ENCODE measurements at places on chromosomes 2 and 18.

- DNase-seq, result no peak
Measured at GRCh38 chr2:19038071-19039015, 320.1 kb downstream of the OSR1 start.

DNA sequence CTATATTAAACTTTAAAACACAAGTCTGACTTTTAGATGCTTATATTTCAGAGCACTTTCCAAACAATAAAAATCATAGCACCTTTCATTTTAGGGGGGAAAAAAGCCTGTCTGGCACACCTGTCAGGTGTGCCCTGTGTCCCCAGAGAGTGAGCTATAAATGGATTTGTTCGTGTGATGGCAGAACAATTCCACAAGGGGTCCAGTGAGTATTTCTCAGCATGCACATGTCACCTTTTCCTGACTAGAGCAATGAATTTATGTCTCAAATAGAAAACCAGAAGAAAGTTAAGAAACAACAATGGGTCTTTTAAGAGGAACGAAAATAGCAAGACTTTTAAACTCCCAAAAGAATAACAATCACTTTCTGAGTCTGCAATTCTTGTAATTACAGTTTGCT is 55.9 kb downstream of the ACVR1C start:
- no peak for DNase-seq

DNA sequence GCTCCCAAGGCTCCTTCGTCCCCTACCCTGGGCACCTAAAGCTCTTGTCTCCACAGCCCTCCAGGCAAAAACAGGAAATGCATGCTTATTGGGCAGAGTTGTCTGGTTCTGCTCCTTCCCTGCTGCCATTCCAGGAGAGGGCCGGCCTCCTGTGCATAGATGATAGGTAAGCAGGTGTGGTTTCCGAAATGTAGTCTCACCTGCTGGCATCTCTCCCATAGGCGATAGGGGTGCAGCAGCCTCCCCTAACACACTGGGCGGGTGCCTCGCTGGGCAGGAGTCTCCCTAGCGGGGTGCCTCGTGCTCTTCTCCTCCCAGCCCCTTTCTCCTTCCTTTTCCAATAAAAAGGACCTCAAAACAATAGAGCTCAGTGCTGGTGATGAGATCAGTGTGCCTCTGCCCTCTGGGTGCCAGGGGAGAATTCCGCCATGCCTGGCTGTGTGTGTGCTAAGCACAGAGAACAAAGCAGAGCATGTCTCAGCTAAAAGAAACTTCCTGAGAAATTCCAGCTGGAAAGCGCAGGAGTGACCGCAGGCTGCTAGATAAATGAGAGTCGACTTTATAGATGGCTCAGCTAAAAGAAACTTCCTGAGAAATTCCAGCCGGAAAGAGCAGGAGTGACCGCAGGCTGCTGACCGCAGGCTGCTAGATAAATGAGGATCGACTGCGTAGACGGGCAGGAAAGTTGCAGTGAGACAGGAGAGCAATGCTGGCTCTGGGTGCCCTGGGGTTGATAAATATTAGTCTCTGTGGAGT is 11.3 kb upstream of the PXDN start:
- DNase-seq, result no peak

GRCh38 chr2:179181002-179181401 is 83.6 kb downstream of the SESTD1 start:
- DNase-seq, result no peak

DNA sequence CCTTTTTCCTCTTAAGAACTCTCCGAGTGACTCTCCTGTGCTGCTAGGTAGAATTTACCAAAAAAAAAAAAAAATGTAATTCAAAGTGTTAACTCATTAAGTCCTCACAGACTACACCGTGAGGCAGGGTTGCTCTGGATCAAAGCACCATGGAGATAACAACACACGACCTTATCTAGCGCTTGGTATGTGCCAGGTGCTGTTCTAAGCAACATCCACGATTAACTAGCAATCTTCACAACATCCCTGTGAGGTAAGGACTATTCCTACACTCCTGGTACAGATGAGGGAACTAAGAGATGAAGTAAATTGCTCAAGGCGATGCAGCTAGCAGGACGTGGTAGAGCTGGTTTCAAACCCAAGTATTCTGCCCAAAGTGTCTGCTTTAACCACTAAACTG is 1.8 kb downstream of the MOGAT1 start:
- DNase-seq, result no peak

GRCh38 chr2:44936715-44937687 is 4.5 kb upstream of the SIX3 start:
- DNase-seq, result no peak

- no peak for DNase-seq
Measured at GRCh38 chr2:119536211-119536610, 8.0 kb upstream of the CFAP221 start.

GRCh38 chr2:12120281-12121150 is 374.1 kb downstream of the LPIN1 start:
- no peak for DNase-seq

Data from stimulated activated CD8-positive, alpha-beta memory T cell treated with anti-CD3 and anti-CD28 coated beads, Interleukin-4, amount 100 ng/mL, for 1 hour (primary cell).